ENCODE measurements at places on chromosomes 3 and 15. TPM values are rescaled to one million over a fixed set of nuclear protein-coding genes. Genes with fewer than 3 reads are reported as not detected.
A peak's percentile ranks its signal among the peaks of the same experiment; 100 is the strongest.

- peak; percentile 92 for DNase-seq
These were observed 11.0 kb downstream of the STARD5 start for GRCh38 chr15:81312790-81313543.

FANCD2OS gene
- total RNA-seq = not detected

CLK3 gene
- 114 TPM for total RNA-seq

- no peak for DNase-seq
These were observed 22.8 kb downstream of the SATB1 start for GRCh38 chr3:18402239-18402799.

- no peak for DNase-seq
These were observed 91.9 kb upstream of the VGLL4 start for GRCh38 chr3:11735638-11736037.

- DNase-seq = no peak
These were observed 309.0 kb downstream of the NTRK3 start for GRCh38 chr15:87947560-87947959.

- no peak for DNase-seq
These were observed 42.4 kb downstream of the OIP5 start for GRCh38 chr15:41289953-41290352.

GRCh38 chr3:53169832-53170324, 8.9 kb downstream of the PRKCD start:
- no peak for DNase-seq

DNA sequence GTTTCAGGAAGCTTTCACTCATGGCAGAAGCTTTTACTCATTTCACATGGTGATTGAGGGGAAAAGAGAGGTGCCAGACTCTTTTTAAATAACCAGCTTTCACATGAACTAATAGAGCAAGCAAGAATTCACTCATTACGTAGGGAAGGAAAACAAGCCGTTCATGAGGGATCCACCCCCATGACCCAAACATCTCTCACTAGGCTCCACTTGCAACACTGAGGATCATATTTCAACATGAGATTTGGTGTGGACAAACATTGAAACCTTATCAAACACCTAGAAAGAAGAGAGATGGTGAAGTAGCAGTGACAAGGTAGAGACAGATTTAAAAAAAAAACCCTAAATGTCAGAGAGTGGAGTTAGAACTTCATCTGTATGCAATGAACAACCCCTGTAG, 408.6 kb upstream of the PDZRN3 start:
- DNase-seq = no peak
